Right atrium auricular region (tissue), 2 donors: ENCODE measurements at places on chromosomes 2 and 18.

GRCh38 chr2:26559044-26559405 lies 81.1 kb upstream of the OTOF start:
- no peak for DNase-seq

- no peak for DNase-seq
Observed at GRCh38 chr2:198004173-198004572, 199.8 kb downstream of the PLCL1 start.

GRCh38 chr2:223451-223850 lies 40.4 kb downstream of the SH3YL1 start:
- no peak for DNase-seq

- DNase-seq: no peak
Observed at GRCh38 chr2:157312866-157313486, 12.6 kb downstream of the ERMN start.
